Heart right ventricle (tissue), 16 donors: ENCODE measurements at places on chromosomes 2 and 18. TPM values are rescaled to one million over a fixed set of nuclear protein-coding genes. Genes with fewer than 3 reads are reported as not detected.

The RBM44 gene
- 0.28 TPM for total RNA-seq

The TXNDC2 gene
- total RNA-seq: not detected

The SUPT7L gene
- 26.0 TPM for total RNA-seq

The EMILIN1 gene
- total RNA-seq: 19.9 TPM

The SPATS2L gene
- 104 TPM for total RNA-seq

The CPO gene
- total RNA-seq: not detected

GRCh38 chr2:24121469-24121868 is 1.7 kb downstream of the PFN4 start:
- no peak for DNase-seq
- H3K27me3 ChIP-seq: no peaks in the 10 kb centered on the region
- no peak overlapping the region for H3K27ac ChIP-seq
- H3K4me1 ChIP-seq: peaks cover 11% of the 10 kb centered on the region

- H3K36me3 ChIP-seq: no peaks in the 10 kb centered on the region
- DNase-seq: no peak
- H3K27me3 ChIP-seq: no peaks in the 10 kb centered on the region
- H3K4me1 ChIP-seq: peaks cover 24% of the 10 kb centered on the region
These were observed 112.8 kb upstream of the SEC11C start for GRCh38 chr18:59026831-59027410.

DNA sequence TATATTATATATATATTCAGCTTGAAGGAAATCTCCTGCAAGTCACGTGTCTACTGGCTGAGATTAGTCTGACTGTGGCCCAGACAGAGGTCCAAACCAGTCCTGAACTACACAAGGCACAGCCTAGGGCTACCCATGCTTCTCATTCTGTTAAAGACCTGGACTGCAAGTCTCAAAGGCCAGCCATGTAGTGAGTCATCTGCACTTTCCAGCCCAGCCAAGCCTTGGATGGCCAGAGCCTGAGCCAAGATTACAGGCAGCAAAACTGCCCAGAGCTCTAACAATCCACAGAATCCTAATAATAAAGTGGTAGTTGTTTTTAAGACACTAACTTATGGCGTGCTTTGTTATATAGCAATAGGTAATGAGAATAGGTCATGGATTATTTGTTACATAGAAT is 259.6 kb downstream of the SS18 start:
- peaks cover 12% of the 10 kb centered on the region for H3K4me1 ChIP-seq
- no peaks in the 10 kb centered on the region for H3K27me3 ChIP-seq
- no peak overlapping the region for H3K27ac ChIP-seq

- peaks cover 3% of the 10 kb centered on the region for H3K4me1 ChIP-seq
- no peaks in the 10 kb centered on the region for H3K27me3 ChIP-seq
- H3K4me3 ChIP-seq: no peak overlapping the region
These were observed 533.4 kb upstream of the ID2 start for GRCh38 chr2:8148260-8149006.

GRCh38 chr18:55128437-55128836 is 169.2 kb upstream of the CCDC68 start:
- no peaks in the 10 kb centered on the region for H3K36me3 ChIP-seq
- no peak for DNase-seq
- H3K27me3 ChIP-seq: no peaks in the 10 kb centered on the region
- no peaks in the 10 kb centered on the region for H3K4me1 ChIP-seq
- H3K4me3 ChIP-seq: no peak overlapping the region
- no peak overlapping the region for H3K27ac ChIP-seq

GRCh38 chr2:183408562-183408961 is 284.3 kb downstream of the NUP35 start:
- DNase-seq: no peak
- H3K27me3 ChIP-seq: no peaks in the 10 kb centered on the region
- H3K4me3 ChIP-seq: no peak overlapping the region
- H3K36me3 ChIP-seq: no peaks in the 10 kb centered on the region
- no peaks in the 10 kb centered on the region for H3K4me1 ChIP-seq

DNA sequence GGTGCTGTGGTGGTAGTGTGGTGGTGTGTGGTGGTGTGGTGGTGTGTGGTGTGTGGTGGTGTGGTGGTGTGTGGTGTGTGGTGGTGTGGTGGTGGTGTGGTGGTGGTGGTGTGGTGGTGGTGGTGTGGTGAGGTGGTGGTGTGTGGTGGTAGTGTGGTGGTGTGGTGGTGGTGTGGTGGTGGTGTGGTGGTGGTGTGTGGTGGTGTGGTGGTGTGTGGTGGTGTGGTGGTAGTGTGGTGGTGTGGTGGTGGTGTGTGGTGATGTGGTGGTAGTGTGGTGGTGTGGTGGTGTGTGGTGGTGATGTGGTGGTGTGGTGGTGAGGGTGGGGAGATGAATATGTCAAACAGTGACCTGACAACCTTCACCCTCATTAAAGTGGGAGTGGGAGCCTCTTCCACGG is 55.6 kb upstream of the DLGAP1 start:
- H3K27me3 ChIP-seq: no peaks in the 10 kb centered on the region
- no peaks in the 10 kb centered on the region for H3K36me3 ChIP-seq
- H3K4me3 ChIP-seq: no peak overlapping the region
